ENCODE measurements at places on chromosomes 16 and 17. TPM values are rescaled to one million over a fixed set of nuclear protein-coding genes. Genes with fewer than 3 reads are reported as not detected.

- no peak for DNase-seq
Measured at GRCh38 chr17:76090517-76091129, 11.6 kb downstream of the ZACN start.

Gene OR1D2
- total RNA-seq: not detected

Gene ATP2A3
- not detected for total RNA-seq

Gene SRSF1
- total RNA-seq: 228 TPM

All from GM23248 (cell line).